ENCODE measurements at places on chromosomes 1 and 21.

DNA sequence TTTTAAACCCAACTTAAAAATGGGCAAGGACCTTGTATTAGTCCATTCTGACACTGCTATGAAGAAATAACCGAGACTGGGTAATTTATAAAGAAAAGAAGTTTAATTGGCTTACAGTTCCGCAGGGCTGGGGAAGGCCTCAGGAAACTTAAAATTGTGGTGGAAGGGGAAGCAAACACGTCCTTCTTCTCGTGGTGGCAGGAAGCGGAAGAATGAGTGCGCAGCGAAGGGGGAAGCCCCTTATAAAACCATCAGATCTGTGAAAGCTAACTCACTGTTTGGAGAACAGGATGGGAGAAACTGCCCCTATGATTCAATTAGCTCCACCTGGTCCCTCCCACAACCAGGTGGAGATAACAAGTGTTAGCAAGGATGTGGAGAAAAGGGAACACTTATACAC lies 237.7 kb downstream of the SEC16B start:
- no peak for DNase-seq

DNA sequence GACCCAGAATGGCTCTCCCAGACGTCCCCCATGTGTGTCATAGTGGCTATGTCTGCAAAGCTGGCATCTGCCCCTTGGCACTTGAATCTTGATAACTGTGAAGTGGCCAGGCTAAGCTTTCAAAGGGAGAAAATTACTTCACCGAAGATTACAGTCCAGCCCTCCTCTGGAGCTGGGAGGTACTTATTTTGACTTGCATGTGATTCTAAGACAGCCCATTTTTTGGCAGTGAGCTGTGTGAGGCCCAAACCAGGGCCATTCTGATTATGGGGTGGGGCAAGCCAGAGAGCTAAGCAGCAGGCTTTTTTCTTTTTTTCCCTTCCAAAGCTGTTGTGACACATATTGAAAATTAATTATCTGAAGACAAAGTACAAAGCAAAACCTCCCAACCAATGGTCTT lies 42.1 kb upstream of the C8B start:
- no peak for DNase-seq

- no peak for DNase-seq
Measured at GRCh38 chr1:40648200-40648599, 17.3 kb downstream of the RIMS3 start.

DNA sequence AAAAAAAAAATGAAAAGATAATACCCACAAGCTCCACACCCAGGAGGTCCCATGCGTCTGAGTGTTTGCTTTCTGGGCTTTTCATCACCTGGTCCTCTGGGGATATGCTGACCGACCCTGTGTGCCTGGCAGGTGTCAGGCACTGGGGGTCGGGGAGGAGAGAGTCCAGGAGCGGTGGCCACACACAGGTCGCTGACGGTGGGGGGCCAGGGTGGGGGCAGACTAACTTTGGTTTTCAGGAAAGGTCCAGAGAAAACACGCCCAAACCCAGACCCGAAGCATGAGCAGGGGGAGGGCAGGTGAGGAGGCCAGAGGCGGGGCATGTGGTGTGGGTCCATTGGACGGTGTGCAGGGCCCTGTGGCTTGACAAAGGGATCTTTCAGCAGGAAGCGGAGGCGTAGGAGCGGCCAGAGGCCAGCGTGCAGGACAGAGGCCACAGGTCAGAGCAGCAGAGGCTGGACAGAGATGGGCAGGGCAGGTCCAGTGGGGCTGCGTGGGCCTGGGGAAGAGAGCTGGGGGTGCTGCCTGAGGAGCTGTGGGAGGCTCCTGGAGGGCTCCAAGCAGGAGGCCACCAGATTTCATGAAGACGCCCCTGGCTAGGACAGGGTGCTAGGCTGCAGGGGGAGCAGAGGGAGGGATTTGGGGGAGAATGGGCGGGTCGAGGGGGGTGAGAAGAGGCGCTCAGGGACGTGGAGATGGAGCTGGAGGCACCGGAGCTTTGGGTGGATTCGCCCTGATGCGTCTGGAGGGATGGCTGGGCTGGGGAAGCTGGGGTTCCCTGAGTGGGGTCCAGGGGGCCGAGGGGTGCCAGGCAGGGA lies 15.8 kb downstream of the RNF223 start:
- DNase-seq = no peak

DNA sequence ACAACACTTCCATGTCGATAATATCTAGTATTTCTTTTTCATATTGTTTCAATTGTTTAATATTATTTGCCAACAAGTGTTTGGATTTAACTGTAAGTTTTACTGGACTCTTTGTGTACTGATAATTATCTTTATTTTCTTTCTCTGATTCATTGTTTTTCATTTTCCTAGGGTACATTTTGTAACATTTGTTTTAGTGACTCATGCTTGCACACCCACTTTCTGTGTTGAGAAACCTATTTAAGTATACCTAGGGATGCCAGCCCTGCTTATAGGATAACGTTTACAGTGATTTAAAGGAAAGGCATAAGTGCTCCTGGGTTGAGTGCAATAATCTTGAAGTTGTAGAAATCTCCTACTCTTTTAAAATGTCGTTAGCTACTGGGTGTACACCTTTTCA lies 1386.0 kb upstream of the ADGRL4 start:
- DNase-seq = no peak

- no peak for DNase-seq
Measured at GRCh38 chr21:34617753-34618339, 2.9 kb upstream of the RCAN1 start.

- DNase-seq = no peak
Measured at GRCh38 chr1:245448975-245449431, 294.2 kb downstream of the KIF26B start.

DNA sequence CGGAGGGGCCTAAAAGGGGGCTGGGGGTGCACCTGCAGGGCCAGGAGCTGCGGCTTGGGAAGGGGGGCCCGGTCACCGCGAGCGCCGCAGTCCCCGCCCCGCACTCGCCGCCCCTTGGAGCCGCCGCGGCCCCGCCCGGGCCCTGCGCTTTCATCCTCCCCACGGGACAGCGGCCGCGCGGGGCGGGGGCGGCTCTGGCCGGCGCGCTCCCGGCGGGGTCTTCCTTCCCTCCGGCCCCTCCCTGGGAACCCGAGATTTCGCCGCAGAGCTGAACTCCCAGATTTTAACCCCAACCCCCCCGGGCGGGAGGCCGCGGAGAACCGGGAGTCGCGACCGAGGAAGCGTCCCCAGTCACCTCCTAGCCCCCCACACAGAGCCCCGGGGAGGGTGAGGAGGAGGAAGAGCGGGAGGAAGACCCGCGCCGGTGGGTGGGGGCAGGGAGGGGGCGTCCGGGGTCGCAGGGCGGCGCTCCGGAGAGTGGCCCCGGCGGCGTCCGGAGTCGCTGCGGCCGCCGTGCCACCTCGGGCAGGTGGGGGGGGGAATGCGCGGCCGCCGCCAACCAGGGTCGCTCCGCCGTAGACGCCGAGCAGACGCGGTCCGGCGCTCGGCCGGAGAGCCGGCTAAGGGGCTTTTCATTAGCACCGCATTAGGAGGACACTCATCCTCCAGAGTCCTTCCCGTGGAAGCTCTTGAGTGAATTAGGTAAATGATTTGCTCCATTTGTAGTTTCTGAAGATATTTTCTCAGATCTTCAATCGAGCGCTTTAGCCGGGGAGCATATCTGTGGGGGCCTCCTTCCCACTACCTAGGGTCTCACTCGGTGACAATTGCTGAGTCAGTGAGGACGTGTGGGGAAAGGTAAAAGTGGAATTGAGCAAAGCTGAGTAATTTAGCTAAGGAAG lies 31.6 kb upstream of the NFIA start:
- DNase-seq = peak; percentile 36

GRCh38 chr1:84642774-84643173 lies 47.5 kb downstream of the SSX2IP start:
- DNase-seq = no peak

- no peak for DNase-seq
Measured at GRCh38 chr1:15275921-15276683, 29.1 kb downstream of the FHAD1 start.

DNA sequence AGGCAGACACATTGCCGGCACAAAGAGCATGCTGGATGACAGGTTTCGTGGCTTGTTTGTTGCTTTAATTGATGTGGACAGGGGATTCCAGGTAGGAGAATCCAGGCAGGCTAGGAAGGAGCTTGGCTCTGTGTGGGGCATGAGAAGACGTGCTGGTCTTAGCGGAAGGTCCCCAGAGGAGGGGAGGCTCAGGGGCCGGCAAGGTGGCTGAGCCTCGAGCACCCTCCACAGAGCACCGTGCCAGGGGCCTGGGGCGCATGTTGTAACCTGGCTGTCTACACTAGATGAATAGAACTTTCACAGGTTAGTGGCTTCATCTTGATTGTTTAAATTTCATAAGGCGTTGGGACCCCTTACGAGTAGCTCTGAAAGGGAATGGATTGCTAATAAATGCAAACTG lies 223.1 kb downstream of the CAMTA1 start:
- DNase-seq = no peak

- no peak for DNase-seq
Measured at GRCh38 chr1:214018386-214019268, 30.9 kb downstream of the PROX1 start.

GRCh38 chr1:182600036-182600713 lies 4.0 kb downstream of the RGS16 start:
- DNase-seq = no peak

DNA sequence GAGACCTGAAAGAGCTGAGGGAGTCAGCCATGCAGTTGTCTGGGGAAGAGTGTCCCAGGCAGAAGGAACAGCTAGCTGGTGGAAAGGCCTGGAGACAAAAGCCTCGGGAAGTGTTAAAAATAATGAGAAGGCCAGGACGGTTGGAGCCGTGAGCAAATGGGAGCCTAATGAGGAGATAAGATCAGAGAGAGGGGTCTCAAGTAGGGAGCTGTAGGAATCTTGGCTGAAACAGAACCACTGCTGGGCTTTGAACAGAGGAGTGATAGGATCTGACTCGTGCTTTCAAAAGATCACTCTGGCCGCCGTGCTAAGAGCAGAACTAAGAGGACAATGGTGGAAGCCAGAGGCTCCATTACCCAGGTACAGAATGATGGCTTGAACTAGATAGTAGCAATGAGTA lies 1.9 kb upstream of the FOXJ3 start:
- no peak for DNase-seq

GRCh38 chr1:23759277-23759676 lies 16.0 kb downstream of the ELOA start:
- no peak for DNase-seq

DNA sequence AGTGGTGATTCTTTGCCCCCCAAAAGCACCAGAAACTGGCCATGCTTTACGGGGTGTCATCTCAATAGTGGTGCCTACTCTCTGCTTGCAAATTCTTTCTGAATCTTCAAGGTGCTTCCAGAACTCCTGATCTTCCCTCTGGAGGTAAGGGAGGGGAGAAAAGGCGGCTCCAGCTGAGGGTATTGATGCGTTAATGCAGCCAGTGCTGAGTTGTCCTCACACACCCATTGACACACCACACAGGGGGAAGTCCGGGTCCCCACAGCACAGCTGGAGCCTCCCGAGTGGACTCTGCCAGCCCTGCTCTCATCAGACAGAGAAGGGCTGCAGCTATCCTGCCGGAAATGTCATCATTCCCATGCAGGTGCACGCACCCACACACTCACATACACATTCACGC lies 1.2 kb downstream of the VSIG8 start:
- DNase-seq = no peak

DNA sequence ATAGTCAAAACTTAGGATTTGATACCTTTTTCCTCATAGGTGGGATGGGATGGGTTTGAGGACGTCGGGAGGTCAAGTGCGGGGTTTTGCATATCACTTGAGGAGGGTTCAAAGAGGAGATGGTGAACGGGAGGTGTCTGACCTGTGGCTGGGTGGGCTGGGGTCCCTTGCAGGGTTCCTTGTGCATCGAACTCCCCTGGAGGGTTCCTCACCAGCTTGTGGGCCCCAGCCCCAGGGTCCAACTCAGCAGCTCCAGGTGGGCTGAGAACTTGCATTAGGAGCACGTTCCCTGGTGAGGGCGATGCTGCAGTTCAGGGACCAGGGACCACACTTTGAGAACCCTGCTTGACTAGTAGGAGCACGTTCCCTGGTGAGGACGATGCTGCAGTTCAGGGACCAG lies 23.2 kb downstream of the TRPM2 start:
- DNase-seq = no peak

DNA sequence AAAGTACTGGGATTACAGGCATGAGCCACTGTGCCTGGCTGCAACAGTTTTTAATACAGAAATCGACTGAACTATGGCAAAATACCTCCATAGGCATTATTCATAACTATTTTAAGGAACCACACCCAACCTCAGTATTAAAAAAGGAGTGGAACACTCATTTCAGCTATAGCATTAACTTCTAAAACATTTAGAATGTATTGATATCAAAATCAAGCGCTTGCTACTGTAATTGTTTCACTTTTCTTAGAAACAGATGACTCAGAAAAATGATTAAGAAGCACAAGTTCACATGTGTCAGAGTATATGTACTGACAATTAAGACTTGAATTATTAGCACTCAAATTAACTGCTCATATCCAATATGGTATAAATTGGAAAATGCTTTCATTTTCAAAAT lies 15.1 kb downstream of the AIDA start:
- no peak for DNase-seq

- no peak for DNase-seq
Measured at GRCh38 chr21:44791246-44791645, 10.4 kb downstream of the UBE2G2 start.

GRCh38 chr1:82225421-82226185 lies 424.9 kb downstream of the ADGRL2 start:
- no peak for DNase-seq

Data from hepatic stellate cell (primary cell).